Hematopoietic multipotent progenitor cell treated with erythropoietin and hydrocortisone succinate and interleukin-3 and kit ligand, for 4 days (in vitro differentiated cells): ENCODE measurements at places on chromosomes 5 and 9.

DNA sequence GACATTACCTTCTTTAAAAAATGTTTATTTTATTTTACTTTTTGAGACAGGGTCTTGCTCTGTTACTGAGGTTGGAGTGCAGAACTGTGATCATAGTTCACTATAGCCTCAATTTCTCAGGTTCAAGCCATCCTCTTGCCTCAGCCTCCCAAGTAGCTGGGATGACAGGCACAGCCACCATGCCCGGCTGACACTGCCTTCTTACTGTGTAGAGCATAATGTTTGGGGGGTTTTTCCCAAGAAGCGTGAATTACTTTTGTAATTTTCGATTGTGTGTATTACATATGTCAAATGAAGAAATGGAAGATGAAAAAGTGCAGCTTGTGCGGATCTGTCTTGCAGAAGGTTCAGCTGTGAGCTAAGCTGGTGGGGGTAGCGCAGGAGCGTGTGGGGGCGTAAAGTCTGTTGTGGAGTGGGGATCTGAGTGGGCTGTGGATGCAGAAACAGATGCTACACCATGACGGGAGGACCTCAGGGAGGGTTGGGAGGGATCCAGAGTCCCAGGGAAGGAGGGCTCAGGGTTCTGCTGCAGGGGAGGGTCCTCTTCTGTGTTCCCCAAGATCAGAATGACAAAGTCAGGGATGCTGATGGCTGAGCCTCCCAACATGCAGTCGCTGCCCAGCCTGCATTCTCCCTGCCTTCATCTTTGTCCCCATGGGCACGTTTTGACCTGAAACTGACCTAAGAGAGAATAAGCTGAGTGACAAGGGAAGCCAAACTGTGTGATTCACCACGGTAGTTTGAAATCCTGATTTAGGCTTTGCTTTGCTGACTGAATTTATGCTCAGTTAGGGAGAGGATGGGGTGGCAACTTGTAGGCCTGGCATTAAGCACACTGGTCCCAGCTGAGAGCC lies 6.8 kb upstream of the ANKRD33B start:
- DNase-seq: no peak

GRCh38 chr5:109857405-109858031 lies 167.8 kb downstream of the MAN2A1 start:
- no peak for DNase-seq

DNA sequence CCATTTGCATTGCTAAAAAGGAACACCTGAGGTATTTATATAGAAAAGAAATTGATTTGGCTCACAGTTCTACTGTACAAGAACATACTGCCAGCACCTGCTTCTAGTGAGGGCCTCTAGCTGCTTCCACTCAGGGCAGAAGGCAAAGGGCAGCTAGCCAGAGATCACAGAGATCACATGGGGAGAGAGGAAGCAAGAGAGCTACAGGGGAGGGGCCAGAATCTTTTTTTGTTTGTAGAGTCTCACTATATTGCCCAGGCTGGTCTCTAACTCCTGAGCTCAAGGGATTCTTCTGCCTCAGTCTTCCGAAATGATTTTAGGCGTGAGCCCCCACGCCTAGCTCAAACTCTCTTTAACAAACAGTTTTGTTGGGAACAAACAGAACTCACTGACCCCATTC lies 6.1 kb downstream of the SLCO4C1 start:
- DNase-seq: peak; percentile 47

DNA sequence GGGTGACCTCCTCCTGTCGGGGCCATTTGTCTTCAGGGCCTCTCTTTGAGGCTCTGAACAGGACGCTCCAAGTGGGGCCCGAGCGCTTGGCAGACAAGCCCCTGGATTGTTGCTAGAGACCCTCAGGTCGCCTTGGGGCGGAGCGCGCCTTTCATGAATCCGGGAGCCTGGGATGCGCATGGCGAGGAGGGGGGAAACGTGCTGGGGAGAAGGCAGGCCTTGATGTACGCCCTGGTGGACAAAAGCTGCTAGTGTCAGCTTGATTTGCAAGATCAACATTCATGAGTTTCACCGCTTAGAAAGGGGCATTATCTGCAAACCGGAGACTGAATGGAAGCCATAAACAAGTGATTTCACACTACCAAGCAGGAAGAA lies 226.3 kb downstream of the SMARCA2 start:
- DNase-seq: peak; percentile 61

- no peak for DNase-seq
These were observed 3.0 kb downstream of the NADK2 start for GRCh38 chr5:36238502-36239295.

DNA sequence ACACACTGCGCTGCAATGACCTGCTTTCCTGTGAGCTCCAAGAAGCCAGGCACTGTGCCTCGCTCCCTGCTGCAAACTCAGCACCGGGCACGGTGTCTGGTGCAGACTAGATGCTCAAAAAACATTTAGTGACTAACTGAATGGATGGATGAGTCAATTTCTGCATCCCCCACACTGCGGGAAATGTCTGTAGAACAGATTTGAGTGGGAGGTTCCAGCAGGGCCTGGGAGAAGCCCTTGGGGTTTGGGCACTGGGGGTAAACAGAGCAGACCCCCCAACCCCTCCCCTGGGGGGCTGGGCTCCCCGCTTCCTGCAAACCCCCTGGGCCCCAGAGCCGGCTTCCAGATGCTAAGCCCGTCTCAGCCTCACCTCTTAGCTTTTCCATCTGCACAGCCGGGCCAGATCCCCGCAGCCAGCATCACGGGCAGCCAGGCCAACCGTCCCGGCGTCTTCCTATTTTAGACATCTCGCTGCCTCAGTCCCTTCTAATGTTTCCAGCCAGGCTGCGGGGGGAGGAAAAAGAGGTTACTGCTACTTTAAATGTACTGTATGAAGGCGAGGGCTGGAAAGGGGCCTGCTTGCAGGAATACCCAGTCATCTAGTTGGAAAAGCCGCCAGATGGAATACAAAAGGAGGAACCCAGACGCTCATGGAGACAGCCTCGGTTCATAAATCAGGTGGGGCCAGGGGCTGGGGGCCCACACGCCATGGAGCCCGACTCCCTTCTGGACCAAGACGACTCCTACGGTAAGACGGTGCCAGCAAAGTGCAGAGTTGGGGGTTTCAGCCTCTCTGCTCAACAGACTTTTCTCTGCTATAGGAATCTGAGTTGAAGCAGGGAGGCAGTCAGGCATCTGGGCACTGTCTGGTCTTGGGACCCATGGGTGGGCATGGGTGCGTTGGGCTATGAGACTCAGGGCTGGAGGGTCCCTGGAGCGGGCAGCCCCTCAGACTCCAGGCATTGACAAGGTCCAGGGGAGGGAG lies 67.1 kb upstream of the GGTA1 start:
- DNase-seq: no peak

DNA sequence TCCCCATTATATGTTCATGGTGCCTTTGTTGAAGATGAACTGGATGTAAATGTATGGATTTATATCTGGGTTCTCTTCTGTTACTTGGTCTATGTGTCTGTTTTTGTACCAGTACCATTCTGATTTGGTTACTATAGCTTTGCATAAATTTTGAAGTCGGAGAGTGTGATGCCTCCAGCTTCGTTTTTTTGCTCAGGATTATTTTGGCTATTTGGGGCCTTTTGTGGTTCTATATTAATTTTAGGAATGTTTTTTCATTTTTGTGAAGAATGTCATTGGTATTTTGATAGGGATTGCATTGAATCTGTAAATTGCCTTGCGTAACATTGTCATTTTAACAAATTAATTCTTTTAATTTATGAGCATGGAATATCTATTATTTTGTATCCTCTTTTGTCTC lies 36.6 kb upstream of the ZNF366 start:
- DNase-seq: no peak

- DNase-seq: no peak
These were observed 44.3 kb downstream of the SMARCA2 start for GRCh38 chr9:2059274-2059929.

DNA sequence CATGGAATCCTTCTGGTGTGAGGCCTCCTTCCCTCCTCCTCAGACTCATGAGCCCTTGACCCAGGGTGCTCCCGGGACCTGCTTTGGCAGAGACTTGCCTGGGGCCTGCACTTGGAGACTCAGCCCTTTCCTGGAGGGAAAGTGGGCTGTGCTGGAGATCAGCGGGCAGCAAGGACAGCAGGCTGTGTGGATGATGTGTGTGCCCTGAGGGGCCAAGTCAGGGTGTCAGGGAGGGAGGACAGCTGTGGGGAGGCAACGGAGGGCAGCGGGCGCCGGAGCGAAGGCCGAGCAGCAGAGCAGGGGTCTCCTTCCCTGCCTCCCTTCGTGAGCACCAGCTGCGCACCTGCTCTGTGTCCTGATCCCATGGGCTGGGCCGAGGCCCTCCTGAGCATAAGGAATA lies 6.1 kb upstream of the CSF2 start:
- no peak for DNase-seq

DNA sequence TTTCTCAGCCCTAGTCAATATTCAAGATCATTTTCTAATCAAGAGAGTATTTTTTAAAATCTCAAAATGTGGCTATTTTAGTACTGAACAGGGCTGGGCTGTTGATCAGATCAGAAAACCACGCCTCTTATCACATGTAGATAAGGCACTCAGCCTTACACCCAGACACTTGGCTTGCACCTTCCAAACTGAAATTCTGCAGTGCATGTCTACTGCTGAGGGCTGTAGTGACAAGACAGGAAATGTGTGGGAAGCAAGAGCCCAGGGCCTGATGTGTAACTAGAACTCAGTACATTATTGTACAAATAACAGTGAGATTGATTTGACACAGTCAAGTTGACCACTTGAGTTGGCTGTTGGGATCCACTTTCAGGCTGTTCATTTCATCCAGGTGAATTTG lies 48.6 kb downstream of the UBE2QL1 start:
- peak; percentile 55 for DNase-seq
